WERI-Rb-1 (cell line): ENCODE measurements at places on chromosomes 3 and 15.

DNA sequence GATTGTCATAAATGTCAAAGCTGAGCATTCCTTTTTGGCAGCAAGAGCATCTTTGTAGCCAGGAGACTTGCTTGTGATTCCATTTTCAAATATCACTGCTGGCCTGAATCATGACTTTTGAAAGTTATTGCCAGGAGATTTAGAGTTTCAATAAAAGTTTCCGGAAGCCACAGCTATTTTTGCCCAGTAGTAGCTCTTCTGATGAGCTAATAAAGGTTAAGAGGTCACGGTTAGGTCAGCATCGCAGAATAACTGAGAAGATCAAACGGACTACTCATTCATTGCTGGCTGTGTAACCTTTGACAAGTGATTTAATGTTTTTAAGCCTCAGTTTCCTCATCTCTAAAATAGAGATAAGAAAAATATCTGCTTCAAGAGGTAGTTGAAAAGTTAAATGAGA lies 105.1 kb upstream of the ETV5 start:
- DNase-seq = no peak

GRCh38 chr15:37135225-37135624 lies 34.9 kb upstream of the MEIS2 start:
- peak; percentile 64 for DNase-seq

DNA sequence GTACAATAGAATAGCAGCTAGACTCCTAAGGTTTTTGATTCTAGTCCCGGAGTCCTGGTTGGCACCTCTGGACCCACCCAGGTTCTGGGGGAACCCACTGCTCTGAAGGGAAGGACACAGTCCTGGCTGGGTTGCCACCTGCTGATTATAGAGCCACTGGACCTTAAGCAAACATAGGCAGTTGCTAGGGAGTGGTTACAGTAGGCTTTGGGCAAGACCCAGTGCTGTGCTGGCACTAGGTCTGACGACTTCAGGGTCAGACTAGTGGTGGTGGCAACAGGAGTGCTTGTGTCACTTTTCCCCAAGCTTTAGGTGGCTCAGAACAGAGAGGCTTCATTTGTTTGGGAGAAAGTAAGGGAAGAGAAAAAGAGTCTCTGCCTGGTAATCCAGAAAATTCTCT lies 109.8 kb upstream of the C3orf80 start:
- no peak for DNase-seq

DNA sequence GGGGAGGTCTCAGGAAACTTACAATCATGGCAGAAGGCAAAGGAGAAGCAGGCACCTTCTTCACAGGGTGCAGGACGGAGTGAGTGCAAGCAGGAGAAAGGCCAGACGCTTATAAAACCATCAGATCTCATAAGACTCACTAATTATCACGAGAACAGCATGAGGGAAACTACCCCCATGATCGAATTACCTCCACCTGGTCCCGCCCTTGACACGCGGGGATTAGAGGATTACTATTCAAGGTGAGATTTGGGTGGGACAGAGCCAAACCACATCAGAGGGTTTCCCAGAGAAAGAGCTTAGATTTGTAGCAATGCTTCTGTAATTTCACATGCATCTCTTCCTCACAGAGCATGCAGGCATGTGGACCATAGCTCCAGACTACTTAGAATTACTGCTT lies 615.7 kb upstream of the UBE2E2 start:
- peak; percentile 58 for DNase-seq

GRCh38 chr15:60079210-60079609 lies 75.1 kb downstream of the FOXB1 start:
- no peak for DNase-seq

- no peak for DNase-seq
Measured at GRCh38 chr15:72782274-72783003, 1.1 kb downstream of the ADPGK start.

- DNase-seq = no peak
Measured at GRCh38 chr3:156516961-156517360, 38.0 kb downstream of the SSR3 start.

GRCh38 chr15:85504749-85505676 lies 124.6 kb downstream of the AKAP13 start:
- peak; percentile 53 for DNase-seq

- DNase-seq = no peak
Measured at GRCh38 chr15:88465633-88466224, 1.5 kb downstream of the MRPL46 start.

- no peak for DNase-seq
Measured at GRCh38 chr3:132236701-132237651, 80.2 kb upstream of the ACP3 start.

- no peak for DNase-seq
Measured at GRCh38 chr3:45092132-45093031, 53.8 kb downstream of the CDCP1 start.

DNA sequence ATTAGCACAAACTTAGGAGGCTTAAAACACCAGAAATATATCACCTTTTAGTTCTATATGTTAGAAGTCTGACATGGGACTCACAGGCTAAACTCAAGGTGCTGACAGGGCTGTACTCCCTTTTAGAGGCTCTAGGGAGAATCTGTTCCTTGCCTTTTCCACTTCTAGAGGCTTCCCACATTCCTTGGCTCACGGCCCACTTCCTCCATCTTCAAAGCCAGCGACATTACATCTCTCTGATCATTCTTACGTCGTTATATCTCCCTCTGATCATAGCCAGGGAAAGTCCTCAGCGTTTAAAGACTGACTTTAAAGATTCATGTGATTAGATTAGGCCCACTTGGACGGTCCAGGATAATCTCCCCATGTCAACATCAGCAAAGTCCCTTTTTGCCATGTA lies 166.3 kb downstream of the GREM1 start:
- DNase-seq = no peak

DNA sequence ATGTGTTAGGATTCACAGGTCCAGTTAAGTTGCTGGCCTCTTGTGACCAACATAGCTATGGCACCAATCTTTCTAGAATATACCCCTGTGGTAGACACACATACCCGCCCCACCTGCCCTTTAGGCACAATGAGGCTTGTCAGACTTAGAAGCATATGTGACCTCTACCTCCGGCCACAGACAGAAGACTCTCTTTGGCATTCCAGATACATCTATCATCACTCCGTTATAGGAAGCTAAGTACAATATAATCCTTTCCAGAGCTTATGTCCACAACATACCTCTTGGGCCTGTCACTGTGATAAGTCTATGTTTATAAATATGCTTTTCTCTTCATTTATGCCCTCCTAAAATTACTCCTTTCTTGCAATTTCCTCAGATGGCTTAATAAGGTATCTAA lies 39.8 kb downstream of the CD47 start:
- DNase-seq = no peak

- DNase-seq = no peak
Measured at GRCh38 chr15:38266247-38266986, 13.8 kb downstream of the SPRED1 start.

DNA sequence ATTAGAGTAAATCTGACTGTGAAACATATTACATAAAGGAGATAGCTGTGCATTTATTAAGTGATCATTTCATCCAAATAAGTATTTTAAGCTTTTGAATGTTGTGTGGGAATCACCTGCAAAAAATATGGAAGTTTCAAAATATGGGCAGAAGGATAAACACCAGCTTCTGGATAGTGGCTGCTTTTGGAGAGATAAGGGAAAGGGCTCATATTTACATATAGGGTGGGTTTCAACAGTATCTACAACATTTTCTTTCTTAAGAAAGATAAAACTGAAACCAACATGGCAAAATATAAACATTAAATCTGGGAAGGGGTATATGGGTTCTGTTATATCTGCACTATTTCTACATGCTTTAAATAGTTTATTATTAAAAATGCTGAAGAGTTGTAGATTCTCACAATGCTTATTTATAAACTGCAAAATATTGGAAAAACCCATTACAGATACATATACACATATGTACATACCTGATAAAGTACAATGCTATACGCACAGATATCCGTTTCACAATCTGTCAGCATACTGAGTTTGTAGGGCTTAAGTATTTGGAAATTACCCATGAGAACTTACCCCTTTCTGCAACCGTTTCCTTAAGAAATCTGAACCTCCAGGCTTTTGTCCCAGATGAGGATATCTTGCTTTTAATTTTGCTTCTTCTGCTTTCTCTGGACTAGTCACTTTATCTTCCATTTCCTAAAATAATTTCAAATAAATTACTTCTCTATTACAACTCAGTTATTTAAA lies 12.1 kb downstream of the ARPP19 start:
- DNase-seq = no peak

- no peak for DNase-seq
Measured at GRCh38 chr15:63605816-63606215, 8.6 kb downstream of the FBXL22 start.

DNA sequence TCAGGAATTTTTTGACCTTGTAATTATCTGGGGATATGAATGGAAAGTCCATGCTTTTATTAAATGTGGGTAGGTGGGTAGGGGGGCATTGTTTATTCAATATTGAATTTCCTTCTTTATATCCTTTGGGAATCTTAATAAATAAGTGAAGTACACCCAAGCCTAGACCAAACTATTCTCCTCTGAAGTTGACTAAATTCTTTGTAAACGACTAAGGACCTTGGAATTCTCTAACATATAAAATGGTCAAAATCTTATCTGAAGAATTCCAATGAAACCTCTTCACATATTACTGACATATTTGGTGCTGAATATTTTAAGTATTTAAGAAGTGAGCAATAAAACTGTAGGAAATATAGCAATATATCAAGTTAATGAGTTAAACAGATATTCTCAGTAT lies 1432.1 kb upstream of the GBE1 start:
- no peak for DNase-seq

- no peak for DNase-seq
Measured at GRCh38 chr15:94770199-94770598, 538.8 kb downstream of the MCTP2 start.

- DNase-seq = no peak
Measured at GRCh38 chr3:120495809-120496208, 45.0 kb upstream of the FSTL1 start.

- DNase-seq = no peak
Measured at GRCh38 chr3:151558661-151559060, 97.8 kb upstream of the IGSF10 start.

- DNase-seq = no peak
Measured at GRCh38 chr3:122916580-122916979, 111.0 kb downstream of the SEMA5B start.

DNA sequence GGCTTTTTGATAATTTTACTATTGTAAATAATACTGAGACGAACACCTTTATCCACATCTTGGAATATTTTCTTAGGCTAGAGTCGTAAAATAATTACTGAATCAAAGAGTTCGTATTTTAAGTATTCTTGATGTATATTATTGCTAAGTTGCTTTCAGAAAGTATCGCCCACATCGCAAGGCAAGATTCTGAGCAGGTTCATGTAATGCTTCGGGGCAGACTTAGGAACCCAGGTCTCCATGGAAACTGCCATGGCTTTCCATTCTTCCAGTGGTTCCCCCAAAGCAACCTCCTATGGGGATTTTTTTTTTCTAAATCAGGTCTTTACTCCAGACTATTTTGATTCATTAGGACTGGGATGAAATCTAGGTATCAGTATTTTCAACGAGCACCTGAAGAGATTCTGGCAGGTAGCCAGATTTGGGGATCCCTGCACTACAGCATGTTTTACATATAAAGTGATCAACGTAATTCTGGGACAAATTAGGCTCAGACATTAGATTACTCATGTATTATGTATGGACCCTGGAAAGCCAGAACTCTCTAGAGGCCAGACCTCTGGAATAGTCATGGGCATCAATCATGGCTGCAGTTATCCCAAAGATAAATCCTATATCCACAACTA lies 86.5 kb downstream of the B3GNT5 start:
- no peak for DNase-seq

- no peak for DNase-seq
Measured at GRCh38 chr3:23356923-23357322, 153.8 kb downstream of the UBE2E2 start.

DNA sequence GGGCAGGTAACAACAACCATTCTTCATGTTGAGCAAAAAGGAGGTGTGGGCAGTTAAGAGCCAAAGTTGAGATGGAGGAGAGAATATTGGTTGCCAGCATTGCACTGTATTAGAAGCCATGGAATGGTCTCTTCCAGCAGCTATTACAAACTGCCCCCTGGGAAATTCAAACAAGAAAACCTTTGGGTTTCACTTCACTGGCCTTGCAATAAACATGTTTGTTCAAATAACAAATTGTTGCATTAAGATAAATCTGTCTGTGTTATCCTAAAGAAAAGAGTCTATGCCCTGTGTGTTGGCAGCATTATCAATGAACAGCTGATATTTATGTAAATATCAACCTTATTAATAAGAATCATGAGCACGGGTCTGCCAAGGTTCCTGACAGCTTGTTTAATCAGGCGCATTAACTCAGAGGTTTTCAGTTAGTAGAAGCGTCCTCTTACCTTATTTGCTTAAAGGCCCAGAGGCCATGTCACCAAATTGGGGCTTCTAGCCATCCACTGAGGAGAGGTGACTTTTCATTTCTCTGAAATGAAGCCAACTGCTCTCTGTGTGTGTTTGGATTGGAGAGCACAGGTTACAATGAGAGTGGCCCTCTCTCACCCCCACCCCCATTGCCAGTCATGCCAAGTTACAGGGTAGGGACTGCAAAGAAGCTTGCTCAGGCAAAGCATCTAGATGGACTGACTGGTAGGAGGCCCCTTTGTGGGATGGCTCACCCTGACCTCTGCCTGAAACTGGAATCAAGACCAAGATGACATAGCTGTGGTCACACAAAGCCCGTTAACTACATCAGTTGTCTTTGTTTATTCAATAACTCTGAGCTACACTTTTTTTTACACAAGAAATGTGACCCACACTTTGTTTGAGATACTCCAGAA lies 10.5 kb downstream of the FILIP1L start:
- no peak for DNase-seq

DNA sequence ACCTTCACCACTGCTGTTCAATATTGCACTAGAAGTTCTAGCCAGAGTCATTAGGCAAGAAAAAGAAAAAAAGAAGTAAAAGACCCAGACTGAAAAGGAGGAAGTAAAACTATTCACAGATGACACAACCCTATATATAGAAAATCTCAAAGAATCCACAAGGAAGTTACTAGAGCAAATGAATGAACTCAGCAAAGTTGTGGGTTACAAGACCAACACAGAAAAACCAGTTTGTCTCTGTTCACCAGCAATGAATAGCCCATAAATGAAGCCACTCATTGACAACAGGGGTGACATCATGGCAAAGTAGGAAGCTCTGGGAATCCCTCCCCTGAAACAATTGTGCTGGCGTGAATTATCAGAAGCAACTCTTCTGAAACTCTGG lies 4.6 kb downstream of the CFAP100 start:
- DNase-seq = no peak

GRCh38 chr15:101115786-101116680 lies 135.8 kb downstream of the CHSY1 start:
- DNase-seq = no peak

GRCh38 chr3:16533928-16534574 lies 20.6 kb upstream of the RFTN1 start:
- DNase-seq = no peak

GRCh38 chr3:138460536-138461205 lies 26.3 kb downstream of the ESYT3 start:
- DNase-seq = no peak

DNA sequence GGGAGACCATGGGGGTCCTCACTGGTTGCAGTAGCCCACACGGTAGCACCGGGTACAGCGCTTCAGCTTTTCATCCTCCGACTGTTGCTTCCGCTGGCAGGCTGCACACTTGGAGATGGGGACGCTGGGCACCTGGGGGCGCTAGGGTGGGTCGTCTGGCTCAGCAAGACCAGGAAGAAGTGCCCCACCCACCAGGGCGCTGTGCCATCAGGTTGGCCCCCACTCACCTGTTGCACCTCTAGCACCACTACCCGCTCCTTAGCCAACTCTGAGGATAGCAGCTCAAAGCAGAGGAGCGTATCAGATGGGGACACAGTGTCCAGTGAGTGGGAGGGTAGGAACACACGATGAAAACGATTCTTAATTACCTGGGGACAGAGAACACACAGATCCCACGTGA lies 7.7 kb upstream of the QARS1 start:
- no peak for DNase-seq
